NCI-H774 (cell line): ENCODE measurements at places on chromosomes 11 and 22.
A peak's percentile ranks its signal among the peaks of the same experiment; 100 is the strongest.

DNA sequence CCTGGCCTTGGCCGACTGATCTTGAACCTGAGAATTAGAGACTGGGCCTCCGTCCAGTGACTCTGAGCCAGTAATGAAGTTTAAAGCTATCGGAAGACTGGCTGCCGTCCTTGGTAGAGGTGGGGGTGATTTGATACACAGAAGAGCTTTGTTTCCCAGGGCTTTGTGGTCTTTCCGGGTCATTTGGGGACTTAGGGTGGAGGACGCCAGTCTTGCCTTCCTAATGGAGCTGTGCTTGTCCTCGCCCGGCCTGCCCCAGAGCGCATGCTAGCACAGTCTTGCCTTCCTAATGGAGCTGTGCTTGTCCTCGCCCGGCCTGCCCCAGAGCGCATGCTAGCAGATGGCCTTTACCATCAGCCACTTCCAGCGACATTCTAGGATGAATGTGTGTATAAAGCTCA, 65.8 kb downstream of the ST3GAL4 start:
- no peak for DNase-seq

DNA sequence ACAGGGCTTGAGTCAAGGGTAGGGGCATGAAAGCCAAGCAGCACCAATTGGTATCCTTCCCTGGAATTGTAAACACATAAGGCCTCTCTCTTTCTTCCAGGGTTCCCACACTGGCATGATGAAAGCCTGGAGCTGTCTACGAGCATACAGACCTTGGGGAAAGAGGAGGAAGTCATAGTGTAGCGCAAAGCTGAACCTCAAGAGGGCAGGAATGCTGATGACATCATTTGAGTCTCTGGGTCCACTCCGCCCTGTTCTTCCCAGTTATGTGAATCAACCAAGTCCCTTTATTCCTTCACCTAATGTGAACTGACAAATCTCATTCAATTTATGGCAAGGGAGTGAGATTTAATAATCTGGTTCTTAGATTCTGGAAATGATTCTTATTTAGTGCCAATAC, 266.4 kb upstream of the NCAM1 start:
- no peak for DNase-seq

DNA sequence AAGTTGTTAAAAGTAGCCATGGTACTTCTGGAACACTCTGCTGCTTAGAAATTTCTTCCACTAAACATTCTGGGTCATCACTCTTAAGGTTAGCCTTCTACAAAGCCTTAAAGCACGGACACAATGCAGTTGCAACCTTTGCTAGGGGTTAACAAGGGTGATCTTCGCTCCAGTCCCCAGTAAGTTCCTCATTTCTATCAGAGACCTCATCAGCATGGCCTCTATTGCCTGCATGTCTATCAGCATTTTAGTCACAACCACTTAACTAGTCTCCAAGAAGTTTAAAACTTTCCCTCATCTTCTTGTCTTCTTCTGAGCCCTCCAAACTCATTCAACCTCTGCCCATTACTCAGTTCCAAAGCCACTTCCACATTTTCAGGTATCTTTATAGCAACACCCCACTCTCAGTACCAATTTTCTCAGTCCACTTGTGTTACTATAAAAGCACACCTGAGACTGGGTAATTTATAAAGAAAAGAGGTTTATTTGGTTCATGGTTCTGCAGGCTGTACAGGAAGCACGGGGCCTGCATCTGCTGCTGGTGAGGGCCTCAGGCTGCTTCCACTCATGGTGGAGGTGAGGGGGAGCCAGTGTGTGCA, 48.7 kb upstream of the TH start:
- no peak for DNase-seq

DNA sequence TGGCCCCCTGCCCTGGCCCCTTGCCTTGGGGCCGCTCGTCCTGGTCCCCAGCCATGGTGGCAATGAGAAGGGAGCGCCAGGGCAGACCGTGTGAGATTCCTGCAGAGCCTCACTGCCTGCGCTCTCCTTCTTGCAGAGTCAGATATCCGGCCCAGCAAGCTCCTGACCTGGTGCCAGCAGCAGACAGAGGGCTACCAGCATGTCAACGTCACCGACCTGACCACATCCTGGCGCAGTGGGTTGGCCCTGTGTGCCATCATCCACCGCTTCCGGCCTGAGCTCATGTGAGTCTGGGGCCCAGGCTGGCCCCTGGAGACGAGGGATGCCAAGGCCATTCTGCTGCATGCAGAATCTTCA, 114.1 kb downstream of the MICAL2 start:
- no peak for DNase-seq

DNA sequence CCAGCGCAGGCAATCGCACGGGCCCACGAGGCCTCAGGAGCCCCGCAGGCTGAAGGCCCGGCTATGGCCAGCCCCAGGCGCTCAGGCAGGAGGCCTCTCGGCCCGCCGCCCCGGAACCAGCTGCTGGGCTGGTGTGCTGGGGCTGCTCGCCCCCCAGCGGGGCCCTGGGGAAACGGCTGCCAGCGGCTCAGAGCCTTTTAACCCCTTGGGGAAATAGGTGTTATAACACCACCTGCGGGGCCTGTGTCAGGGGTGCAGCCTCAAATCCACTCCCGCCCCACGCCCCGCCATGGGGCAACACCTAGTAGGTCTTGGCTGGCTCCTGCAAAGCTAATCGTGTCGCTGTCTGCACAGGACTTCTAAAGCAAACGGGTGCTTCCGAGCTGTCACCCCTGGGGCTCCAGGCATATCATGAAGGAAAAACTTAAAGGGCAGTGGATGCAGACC, 237.4 kb downstream of the TTC28 start:
- no peak for DNase-seq

GRCh38 chr22:20587206-20587958, 80.0 kb downstream of the MED15 start:
- DNase-seq = no peak

GRCh38 chr11:76288166-76288980, 82.1 kb upstream of the WNT11 start:
- no peak for DNase-seq

- no peak for DNase-seq
Observed at GRCh38 chr11:117412653-117413275, 85.1 kb downstream of the CEP164 start.

- DNase-seq = no peak
Observed at GRCh38 chr11:66607126-66607834, 9.2 kb upstream of the RBM14 start.

- no peak for DNase-seq
Observed at GRCh38 chr11:90242894-90243416, 20.1 kb upstream of the CHORDC1 start.

DNA sequence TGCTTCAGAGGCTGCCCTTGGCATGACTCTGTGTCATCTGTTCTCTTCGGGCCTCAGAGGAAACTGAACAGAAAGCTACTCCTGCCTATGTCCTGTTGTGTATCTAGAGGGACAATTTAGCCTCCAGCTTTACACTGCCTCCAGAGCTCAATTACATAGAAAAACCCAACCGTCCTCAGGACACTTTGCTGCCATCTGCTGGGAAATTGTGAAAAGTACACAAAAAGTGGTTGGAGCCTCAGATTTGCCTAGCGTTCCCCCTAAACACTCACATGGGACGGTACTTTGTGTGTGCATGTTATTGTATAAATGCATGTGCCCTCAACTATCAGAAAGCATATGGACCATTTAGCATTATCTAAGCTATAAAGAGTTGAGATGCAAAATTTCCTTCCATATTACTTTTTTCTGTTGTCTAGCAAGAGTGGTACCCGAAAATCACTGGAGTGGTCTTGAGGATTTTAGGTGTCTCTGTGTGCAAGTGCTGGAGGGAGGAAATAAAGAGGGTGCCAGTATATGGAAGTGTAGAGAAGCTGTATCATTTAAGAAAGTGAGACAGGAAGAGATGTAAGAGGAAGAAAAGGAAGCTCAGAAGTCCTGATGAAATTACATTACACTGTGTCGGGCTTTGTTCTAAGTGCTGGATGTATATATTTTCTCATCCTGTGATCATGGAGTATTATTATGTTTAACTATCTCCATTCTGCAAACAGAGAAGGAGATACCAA, 8.7 kb upstream of the MS4A4E start:
- no peak for DNase-seq

- no peak for DNase-seq
Observed at GRCh38 chr11:86176165-86176884, 68.2 kb upstream of the EED start.

GRCh38 chr11:133082841-133083488, 449.3 kb downstream of the OPCML start:
- DNase-seq = peak; percentile 49

DNA sequence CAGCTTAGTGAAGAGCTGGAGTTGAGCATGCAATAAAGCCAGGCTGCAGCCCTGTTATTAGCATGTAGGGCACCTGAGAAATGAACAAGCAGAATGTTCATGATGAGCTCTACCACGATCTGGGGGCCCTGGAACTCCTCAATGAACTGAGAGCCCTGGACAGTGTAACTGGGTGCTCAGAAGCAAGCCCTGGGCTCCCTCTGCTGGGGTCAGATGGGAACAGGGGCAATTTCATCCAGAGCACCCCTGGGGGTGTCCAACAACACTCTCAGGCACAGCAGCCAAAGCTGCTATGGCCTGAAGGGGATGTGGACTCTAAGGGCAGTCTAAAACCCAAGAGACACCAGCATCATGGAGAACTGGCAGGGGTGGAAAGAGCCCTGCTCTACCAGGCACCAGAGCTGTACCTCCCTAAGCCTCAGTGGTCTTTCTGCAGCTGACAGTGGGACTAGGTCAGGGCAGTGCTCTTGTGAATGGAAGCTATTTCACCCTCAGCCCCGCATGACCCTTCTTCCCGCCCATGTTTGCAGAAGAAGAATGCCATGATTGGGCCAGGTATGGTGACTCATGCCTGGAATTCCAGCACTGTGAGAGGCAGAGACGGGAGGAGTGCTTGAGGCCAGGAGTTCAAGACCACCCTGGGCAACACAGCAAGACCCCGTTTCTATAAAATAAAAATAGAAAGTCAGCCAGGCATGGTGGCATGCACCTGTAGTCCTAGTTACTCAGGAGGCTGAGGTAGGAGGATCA, 28.9 kb downstream of the THOC5 start:
- no peak for DNase-seq

GRCh38 chr11:61639816-61640443, 40.3 kb upstream of the DAGLA start:
- DNase-seq = no peak

DNA sequence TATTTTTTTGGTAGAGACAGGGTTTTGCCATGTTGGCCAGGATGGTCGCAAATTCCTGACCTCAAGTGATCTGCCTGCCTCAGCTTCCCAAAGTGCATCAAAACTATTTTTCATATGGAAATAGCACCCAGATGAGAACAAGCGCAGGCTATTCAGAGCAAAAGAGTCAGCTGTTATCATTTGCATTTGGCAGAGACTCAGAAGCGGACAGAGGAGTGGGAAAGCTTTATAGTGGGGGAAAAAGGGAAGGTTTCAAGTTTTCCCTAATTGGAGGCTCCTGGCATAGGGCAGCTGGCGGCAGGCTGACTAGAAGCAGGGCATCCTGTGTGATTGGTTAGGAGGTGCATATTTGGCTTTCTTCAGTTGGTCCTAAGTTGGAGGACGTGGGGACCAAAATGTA, 20.2 kb downstream of the ATG13 start:
- DNase-seq = no peak

DNA sequence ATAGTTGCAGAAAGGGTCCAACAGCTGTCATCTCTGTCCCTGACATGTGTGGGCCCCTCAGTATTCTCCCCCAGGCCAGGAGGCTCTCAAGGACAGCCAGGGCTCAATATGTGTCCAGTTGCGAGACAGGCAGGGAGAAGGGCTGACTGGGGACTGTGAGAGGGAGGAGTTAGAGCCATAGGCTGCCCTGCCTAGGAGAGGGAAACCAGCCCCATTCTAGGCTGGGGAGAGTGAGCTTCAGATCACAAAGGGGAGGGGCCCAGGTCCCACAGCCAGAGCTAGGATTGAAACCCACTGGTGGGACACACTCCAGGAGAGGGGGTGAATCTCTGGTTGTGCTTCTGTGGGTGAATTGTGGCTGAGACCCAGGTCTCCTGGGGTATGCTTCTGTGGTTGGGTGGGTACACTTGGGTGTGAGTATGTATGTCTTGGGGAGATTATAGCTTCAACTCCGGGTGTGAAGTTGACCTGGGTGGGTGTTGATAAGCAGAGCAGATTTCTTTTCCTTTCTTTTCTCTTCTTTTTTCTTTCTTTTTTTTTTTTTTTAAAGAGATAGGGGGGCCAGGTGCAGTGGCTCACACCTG, 2.1 kb upstream of the CARNS1 start:
- DNase-seq = no peak

- no peak for DNase-seq
Observed at GRCh38 chr11:63610604-63611394, 3.4 kb downstream of the PLAAT3 start.

DNA sequence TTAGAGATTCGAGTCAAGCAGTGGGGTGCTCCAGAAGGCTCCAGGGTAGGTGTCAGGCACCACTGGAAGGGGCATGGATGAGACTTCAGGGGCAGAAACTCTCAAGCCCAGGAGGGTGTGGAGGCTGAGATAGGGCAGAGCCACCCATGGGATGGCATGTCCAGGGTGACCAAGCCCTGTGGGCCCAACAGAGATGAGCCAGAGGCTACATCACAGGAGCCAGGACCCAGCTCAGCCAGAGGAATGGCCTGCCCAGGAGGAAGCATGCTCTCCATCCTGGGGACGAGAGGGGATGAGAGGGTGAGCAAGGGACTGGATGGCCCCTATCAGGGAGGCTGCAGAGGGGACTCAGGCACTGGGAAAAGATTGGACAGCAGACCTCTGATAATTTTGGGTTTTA, 42.8 kb downstream of the SLCO2B1 start:
- DNase-seq = no peak

GRCh38 chr11:61129639-61130523, 27.6 kb downstream of the CD5 start:
- DNase-seq = no peak

DNA sequence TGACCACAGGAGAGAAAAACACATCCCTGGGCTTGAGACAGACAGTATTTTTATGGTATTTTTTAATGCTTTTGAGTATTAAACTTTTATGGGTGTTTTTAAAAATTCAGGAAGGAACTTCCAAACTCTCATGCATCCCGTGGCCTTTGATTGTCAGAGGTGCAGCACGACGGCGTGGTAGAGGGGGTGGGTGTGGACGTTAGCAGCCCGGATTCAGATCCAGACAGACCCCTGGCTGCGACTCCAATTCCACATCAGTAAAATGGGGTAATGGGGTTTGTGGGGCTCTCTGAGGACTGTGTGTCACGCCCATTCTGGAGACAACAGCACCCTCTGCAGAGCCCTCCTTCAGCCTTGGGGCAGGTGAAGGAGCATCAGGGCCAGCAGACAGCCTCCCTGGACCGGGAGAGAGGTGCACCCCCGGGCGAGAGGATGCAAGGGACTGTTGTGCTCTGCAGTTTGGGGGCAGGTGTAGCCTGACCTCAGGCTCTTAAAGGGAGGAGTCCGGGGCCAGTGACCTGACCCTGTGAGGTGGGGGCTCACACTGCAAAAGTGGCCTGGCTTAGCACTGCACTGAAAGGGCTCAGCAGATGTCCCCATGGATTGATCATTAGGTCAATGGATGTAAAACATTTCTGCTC, 1024.3 kb downstream of the TBC1D22A start:
- DNase-seq = no peak

GRCh38 chr22:30894371-30894740, 74.2 kb downstream of the MORC2 start:
- no peak for DNase-seq

DNA sequence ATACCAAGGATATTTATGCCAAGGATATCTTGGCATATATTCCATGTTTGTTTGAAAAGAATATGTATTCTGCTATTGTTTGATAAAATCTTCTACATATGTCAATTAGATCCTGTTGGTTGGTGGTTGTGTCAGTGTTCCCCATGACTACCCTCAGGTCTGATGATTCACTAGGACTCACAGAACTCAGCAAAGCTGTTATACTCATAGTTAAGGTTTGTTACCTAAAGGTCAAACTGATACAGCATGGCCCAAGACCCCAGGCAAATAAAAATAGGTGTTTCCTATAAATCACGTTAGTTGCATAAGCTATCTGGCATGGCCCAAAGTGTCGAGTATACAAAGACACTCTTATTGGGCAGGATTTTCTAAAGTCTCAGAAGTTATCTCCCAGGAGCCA, 30.2 kb upstream of the B3GNT6 start:
- no peak for DNase-seq
